ENCODE measurements at places on chromosomes 2 and 18. TPM values are rescaled to one million over a fixed set of nuclear protein-coding genes. Genes with fewer than 3 reads are reported as not detected.
A peak's percentile ranks its signal among the peaks of the same experiment; 100 is the strongest.

The NDC80 gene
- 91.3 TPM for total RNA-seq

The RDH14 gene
- 15.7 TPM for total RNA-seq

The CREG2 gene
- total RNA-seq: not detected

The SLC9A2 gene
- not detected for total RNA-seq

The DNAJB2 gene
- 51.1 TPM for total RNA-seq

The TUBB8B gene
- not detected for total RNA-seq

The CCDC102B gene
- 1.7 TPM for total RNA-seq

The SLC9A4 gene
- 0.08 TPM for total RNA-seq

The ZBTB7C gene
- not detected for total RNA-seq

DNA sequence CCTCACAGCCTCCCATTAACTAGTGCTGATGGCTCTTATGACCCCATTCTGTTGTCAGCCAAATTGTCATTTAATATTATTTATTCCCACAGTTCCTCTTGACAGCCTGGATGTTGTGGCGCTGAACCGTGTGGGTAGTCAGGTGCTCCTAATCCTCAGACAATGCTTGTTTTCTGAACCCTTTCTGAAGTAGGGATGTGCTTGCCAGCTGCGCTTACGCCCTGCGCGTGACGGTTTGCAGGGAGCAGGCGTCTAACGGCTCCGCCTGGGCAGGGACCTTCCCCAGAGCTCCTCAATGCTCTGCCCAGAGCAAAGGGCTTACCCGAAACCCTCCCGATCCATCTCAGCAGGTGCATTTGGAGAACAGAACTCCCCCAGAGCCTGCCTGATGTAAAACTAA is 358.2 kb upstream of the MYT1L start:
- no peak for DNase-seq

DNA sequence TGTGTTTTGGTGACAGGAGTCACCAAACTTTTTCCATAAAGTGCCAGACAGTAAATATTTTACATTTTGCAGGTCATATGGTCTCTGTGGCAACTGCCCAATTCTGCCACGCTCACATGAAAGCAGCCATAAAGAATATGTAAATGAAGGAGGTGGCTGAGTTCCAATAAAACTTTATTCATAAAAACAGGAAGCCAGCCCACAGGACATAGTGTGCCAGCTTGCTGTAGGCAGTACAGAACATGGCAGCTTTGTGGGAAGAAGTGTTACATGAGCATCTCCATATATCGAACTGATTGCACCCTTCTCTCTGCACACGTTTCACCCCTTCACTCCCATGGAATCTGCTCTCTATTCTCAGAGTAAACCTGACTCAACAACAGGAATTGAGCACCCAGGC is 10.2 kb downstream of the ASB18 start:
- no peak for DNase-seq

DNA sequence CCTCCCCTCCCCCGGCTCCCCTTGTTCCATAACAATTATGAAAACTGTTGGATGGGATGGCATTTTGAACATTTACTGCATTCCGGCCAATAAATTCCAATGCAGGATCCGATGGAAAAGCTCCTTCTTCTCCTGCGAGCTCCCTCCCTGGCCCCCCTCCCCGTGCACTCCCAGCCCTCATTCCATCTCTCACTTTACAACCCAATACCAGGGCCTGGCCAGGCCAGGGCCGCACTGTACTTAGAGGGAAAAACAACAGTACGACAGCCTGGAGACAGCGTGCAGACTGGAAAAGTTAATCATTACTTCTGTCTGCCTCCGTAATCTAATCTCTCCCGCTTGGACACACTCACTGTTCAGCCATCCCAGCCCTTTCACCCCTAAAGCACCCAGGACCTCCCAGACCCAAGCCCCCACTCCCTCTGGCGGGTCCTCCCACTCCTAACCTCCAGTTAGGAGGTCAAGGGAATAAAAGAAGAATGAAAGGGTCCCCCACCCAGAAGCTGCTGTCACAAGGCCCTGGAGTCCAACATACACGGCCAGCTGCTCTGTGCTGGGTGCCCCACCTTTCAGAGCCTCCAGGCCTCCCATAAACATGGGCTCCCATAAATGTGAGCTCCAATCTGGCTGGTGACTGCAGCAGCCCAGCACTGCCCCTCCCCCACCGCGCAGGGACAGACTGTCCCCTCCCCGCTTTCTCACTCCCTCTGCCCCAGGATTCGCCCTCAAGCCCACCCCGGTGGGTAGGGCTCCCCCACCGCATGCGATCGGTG is 20.6 kb downstream of the SMAD7 start:
- no peak for DNase-seq

- DNase-seq: no peak
Measured at GRCh38 chr2:88159481-88159880, 10.7 kb upstream of the THNSL2 start.

DNA sequence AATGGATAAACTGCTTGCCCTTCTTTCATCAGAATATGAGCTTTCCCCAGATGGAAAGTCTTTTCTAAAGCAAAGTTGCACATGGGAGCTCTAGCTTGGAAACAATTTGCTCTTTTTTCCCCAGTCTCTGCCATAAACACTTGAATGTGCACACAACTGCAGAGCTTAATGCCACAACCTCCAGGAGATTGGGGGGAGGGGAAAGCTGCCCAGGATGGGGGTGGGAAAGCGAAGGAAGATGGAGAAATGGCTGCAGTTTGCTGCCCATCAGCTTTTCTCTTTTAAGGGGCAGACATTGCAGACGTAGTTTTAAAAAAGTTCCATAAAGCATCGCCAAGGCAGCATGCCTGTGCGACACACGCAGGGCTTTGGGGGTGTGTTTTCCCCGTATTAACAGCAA is 1.5 kb downstream of the ACKR3 start:
- no peak for DNase-seq

GRCh38 chr2:134845719-134846118 is 7.3 kb downstream of the ACMSD start:
- no peak for DNase-seq

GRCh38 chr18:10121786-10122515 is 208.1 kb downstream of the VAPA start:
- DNase-seq: no peak

- DNase-seq: no peak
Measured at GRCh38 chr2:26471289-26471688, 6.6 kb downstream of the OTOF start.

DNA sequence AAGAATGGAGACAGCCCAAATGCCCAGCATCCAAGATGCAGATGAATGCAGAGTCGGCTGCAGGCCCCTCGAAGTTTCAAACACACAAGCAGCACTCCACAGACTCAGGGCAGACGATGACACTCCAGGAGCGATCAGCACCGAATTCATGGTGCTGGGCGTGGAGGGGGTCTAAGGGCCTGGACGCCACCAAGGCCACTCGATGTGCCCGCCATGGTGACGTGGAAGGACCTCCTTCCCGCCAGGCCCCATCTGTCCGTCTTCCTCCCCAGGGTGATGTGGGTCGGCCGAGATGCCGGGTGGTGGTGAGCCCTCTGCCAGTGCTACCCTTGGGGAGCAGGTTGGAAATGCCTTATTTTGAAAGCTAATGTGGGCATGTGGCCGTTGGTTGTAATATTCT is 9.4 kb downstream of the KIF1A start:
- no peak for DNase-seq

- no peak for DNase-seq
Measured at GRCh38 chr2:126771094-126771493, 115.1 kb downstream of the GYPC start.

GRCh38 chr2:105732955-105733607 is 11.6 kb upstream of the NCK2 start:
- no peak for DNase-seq

GRCh38 chr18:41872206-41872605 is 82.8 kb upstream of the PIK3C3 start:
- DNase-seq: no peak

GRCh38 chr18:77208964-77209363 is 40.7 kb upstream of the GALR1 start:
- DNase-seq: peak; percentile 49

- DNase-seq: no peak
Measured at GRCh38 chr2:73766349-73766748, 13.6 kb downstream of the DUSP11 start.

- DNase-seq: no peak
Measured at GRCh38 chr18:45802814-45803492, 22.5 kb upstream of the SIGLEC15 start.

GRCh38 chr2:104844807-104845551 is 8.9 kb upstream of the POU3F3 start:
- DNase-seq: no peak

GRCh38 chr18:77131100-77131651 is 1.4 kb downstream of the MBP start:
- peak; percentile 58 for DNase-seq

GRCh38 chr2:6784291-6784690 is 81.4 kb downstream of the CMPK2 start:
- DNase-seq: no peak

- DNase-seq: no peak
Measured at GRCh38 chr2:147713349-147713748, 131.5 kb upstream of the ACVR2A start.

- no peak for DNase-seq
Measured at GRCh38 chr2:105383432-105384166, 15.3 kb downstream of the FHL2 start.

- no peak for DNase-seq
Measured at GRCh38 chr2:143158551-143159485, 29.6 kb downstream of the ARHGAP15 start.

GRCh38 chr18:76708071-76708721 is 114.2 kb upstream of the ZNF236 start:
- DNase-seq: no peak

DNA sequence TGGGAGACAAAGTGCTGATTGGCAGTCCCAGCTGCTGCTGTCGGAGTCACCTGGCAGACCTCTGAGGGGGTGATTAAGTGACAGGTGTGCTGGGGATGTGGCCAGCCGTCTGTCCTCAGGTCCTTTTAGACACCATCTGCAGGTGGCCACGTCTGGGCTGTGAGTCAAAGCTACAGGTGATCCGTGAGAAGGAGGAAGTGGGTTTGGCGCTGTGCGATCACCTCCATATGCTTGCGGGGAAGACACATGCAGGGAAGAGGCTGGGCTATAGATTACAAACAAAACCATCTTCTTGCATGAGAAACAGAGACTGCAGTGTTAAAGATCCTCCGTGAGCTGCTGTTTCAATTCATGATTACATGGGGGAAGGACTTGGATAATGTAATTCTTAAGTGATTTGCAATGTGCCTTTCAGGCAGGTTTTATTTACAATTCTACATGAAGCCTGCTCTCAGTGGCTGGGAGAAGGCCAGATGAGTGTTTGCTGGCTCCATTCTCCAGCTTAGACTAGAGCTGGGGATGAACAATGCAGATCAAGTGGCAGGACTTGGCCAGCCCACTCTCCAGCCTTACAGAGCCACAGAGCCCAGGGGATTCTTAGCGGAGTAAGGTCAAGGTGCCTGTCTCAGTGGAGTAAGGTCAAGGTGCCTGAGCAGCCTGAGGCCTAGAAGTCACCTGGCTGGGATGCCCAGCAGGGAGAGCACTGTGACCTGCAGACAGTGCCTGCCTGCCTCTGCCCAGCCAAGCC is 87.8 kb downstream of the LYPD1 start:
- no peak for DNase-seq

All from activated CD8-positive, alpha-beta T cell treated with anti-CD3 and anti-CD28 coated beads, Interleukin-2, amount 10 ng/mL, durations not matched to agents 7 days and 5 days (primary cell).